Activated CD4-positive, alpha-beta memory T cell treated with anti-CD3 and anti-CD28 coated beads, Interleukin-2, amount 10 ng/mL, durations not matched to agents 7 days and 5 days (primary cell): ENCODE measurements at places on chromosomes 12 and 14.

- DNase-seq: no peak
Observed at GRCh38 chr12:114628199-114628598, 55.8 kb downstream of the TBX3 start.

- DNase-seq: no peak
Observed at GRCh38 chr12:108454539-108455139, 60.4 kb upstream of the FICD start.

GRCh38 chr14:25521616-25522015 is 471.7 kb upstream of the STXBP6 start:
- no peak for DNase-seq

GRCh38 chr12:59972905-59973304 is 377.1 kb downstream of the SLC16A7 start:
- DNase-seq: no peak

DNA sequence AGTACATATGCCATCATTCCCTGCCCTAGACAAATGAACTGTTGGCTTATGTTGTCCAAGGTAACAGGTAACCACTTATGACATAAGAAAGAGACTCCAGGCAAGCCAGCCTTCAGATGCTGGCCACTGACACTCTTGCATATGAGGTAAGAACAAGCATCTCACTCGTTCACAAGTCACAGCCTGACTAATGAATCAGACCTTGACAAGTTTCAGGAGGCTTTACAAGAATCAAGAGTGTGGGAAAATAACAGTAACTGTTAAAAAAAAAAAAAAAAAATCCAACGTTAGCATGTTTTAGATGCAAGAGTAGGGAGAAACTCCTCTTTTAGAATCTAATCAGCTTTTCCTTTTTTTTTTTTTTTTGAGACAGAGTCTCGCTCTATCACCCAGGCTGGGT is 40.7 kb downstream of the ZFYVE1 start:
- DNase-seq: no peak

GRCh38 chr12:59710004-59710628 is 114.3 kb downstream of the SLC16A7 start:
- no peak for DNase-seq
